ENCODE measurements at places on chromosomes 16 and 17. TPM values are rescaled to one million over a fixed set of nuclear protein-coding genes. Genes with fewer than 3 reads are reported as not detected.

USP31 gene
- total RNA-seq: 4.1 TPM

KRTAP9-8 gene
- total RNA-seq: not detected

CCL8 gene
- not detected for total RNA-seq

ACSM2A gene
- 0.79 TPM for total RNA-seq

ZFPM1 gene
- total RNA-seq: 13.8 TPM

MMP28 gene
- 0.96 TPM for total RNA-seq

SLC16A11 gene
- 2.0 TPM for total RNA-seq

SOST gene
- not detected for total RNA-seq

C16orf89 gene
- total RNA-seq: not detected

CTRB2 gene
- not detected for total RNA-seq

CDH1 gene
- 5.2 TPM for total RNA-seq

GNG13 gene
- total RNA-seq: not detected

BCL6B gene
- 1.4 TPM for total RNA-seq

TMEM220 gene
- 1.8 TPM for total RNA-seq

SNN gene
- total RNA-seq: 10.4 TPM

CCL17 gene
- 7.4 TPM for total RNA-seq

CD300E gene
- not detected for total RNA-seq

TP53TG3B gene
- total RNA-seq: not detected

ZNF668 gene
- total RNA-seq: 7.8 TPM

PLA2G10 gene
- not detected for total RNA-seq

PRSS8 gene
- total RNA-seq: not detected

SLC7A6 gene
- 99.8 TPM for total RNA-seq

GDPD3 gene
- total RNA-seq: 13.9 TPM

SOX8 gene
- 1.8 TPM for total RNA-seq

EFNB3 gene
- not detected for total RNA-seq

CLEC19A gene
- total RNA-seq: not detected

HS3ST3A1 gene
- 0.72 TPM for total RNA-seq

KATNIP gene
- 15.1 TPM for total RNA-seq

DNASE1L2 gene
- 1.1 TPM for total RNA-seq

TAOK2 gene
- 35.0 TPM for total RNA-seq

SHISA6 gene
- total RNA-seq: not detected

BLMH gene
- total RNA-seq: 63.9 TPM

TPSAB1 gene
- total RNA-seq: 0.28 TPM

CACNG3 gene
- total RNA-seq: not detected

DNAH9 gene
- total RNA-seq: not detected

MT1G gene
- 45.6 TPM for total RNA-seq

AOC2 gene
- 8.8 TPM for total RNA-seq

GSDMA gene
- total RNA-seq: 4.6 TPM

NXN gene
- total RNA-seq: 1.7 TPM

ABCC11 gene
- total RNA-seq: 0.07 TPM

HOXB2 gene
- total RNA-seq: 18.1 TPM

ICAM2 gene
- total RNA-seq: 55.7 TPM

SLC16A6 gene
- total RNA-seq: 5.9 TPM

KRTAP2-1 gene
- not detected for total RNA-seq

PLXDC1 gene
- 5.6 TPM for total RNA-seq

MYH8 gene
- not detected for total RNA-seq

TEKT1 gene
- not detected for total RNA-seq

GPR142 gene
- not detected for total RNA-seq

TMUB2 gene
- 46.2 TPM for total RNA-seq

CFAP52 gene
- 0.28 TPM for total RNA-seq

BCO1 gene
- not detected for total RNA-seq

MRPS34 gene
- 123 TPM for total RNA-seq

MIEF2 gene
- total RNA-seq: 9.4 TPM

KRT9 gene
- not detected for total RNA-seq

TBC1D3G gene
- total RNA-seq: 7.2 TPM

EPN2 gene
- 5.3 TPM for total RNA-seq
